Stimulated activated CD4-positive, alpha-beta T cell treated with anti-CD3 and anti-CD28 coated beads, Interleukin-1b, Interleukin-23, amount 100 ng/mL, for 24 hours (primary cell): ENCODE measurements at places on chromosomes 7 and 10.

DNA sequence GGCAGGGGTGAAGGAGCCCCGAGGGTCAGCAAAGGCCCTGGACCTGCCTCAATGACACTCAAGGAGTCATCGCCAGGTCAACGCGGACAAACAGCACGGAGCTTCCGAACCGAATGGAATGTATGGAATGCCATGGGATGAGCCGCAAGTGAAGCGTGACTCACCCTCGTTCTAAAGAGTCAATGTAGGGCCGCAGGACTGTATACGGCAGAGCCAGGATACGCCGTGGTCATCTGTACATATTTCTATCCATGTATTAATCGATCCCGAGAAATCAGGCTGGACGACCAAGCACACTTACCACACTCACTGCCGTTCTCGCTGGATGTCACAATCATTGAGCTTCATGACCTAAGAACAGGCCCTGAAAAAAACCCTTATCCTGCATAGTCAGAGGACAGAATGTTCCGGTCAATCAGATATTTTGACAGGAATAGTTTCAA is 4.3 kb downstream of the SNX8 start:
- DNase-seq: no peak

- no peak for DNase-seq
Observed at GRCh38 chr7:93860261-93860660, 30.3 kb downstream of the TFPI2 start.

DNA sequence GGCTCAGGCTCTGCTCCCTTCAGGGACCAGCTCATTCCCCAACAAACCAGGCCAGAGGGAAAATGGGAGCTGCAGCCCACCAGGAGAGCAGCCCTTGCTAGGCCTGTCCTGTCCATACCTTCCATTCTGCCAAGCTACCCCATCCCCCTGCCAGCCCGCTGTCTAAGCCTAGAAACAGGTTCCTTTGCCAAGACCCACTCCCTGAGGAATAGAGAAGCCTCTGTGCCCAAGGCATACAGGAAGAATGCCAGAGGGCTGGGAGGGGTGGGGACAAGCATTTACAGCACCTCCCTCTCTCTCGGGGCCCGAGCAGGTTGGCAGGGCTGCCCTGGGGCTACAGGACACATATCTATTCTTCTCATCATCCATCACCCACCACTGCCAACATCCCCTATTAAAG is 178.3 kb downstream of the GRID1 start:
- DNase-seq: no peak

- no peak for DNase-seq
Observed at GRCh38 chr10:75875740-75876139, 444.3 kb downstream of the LRMDA start.
